ENCODE measurements at places on chromosomes 12 and 14.
A peak's percentile ranks its signal among the peaks of the same experiment; 100 is the strongest.

DNA sequence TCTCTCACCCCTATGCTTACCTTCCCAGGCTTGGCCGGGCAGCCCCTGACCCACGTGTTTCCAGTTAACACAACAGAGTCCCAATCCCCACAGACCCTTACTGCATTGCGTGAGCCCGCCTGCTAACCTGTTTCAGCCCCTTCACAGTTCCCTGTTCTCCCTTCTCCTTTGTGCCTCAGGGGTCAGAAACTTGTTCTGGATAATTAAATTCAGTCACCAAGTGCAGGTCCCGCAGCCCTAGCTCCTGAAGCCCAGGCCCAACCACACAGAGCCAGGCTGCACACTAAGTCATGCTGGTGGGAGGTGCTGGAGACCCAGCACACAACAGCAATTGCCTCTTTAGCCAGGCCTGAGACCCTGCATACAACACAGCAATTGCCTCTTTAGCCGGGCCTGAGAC is 9.6 kb downstream of the ISM2 start:
- DNase-seq, result no peak

DNA sequence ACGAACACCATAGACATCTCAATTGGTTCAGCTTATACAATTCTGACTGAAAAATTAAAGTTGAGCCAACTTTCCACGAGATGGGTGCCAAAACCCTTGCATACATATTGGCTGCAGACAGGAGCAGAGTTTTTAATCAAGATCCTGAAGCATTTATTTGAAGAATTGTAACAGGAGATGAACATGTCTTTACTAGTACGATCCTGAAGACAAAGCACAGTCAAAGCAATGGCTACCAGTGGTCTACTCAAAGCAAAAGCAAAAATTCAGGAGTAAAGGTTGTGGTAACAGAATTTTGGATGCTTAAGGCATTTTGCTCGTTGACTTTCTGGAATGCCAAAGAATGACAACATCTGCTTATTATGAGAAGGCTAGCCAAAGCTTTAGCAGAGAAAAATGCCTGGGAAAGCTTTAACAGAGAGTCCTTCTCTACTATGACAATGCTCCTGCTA is 20.7 kb downstream of the ZDHHC17 start:
- no peak for DNase-seq

DNA sequence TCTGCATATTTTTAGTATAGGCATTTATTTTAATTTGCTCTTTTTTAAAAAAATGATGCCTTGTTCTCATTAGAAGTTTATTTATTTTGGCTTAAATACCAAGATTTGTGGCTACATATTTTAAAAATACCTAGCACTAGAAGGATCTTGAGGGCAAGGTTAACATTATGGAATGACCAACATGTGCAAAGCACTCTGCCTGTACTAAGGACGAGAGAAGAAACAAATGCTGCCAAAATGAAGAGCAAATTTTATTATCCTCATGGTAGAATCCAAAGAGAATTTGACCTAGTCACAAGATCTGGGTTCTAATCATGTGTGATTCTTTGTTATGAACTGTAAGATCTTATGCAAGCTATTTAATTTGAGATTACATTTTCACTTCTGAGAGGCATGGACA is 2.8 kb downstream of the CAND1 start:
- no peak for DNase-seq

GRCh38 chr14:58797010-58797429 is 159.3 kb downstream of the DACT1 start:
- DNase-seq, result no peak

GRCh38 chr12:89663577-89664357 is 44.9 kb downstream of the ATP2B1 start:
- DNase-seq, result peak; percentile 89

DNA sequence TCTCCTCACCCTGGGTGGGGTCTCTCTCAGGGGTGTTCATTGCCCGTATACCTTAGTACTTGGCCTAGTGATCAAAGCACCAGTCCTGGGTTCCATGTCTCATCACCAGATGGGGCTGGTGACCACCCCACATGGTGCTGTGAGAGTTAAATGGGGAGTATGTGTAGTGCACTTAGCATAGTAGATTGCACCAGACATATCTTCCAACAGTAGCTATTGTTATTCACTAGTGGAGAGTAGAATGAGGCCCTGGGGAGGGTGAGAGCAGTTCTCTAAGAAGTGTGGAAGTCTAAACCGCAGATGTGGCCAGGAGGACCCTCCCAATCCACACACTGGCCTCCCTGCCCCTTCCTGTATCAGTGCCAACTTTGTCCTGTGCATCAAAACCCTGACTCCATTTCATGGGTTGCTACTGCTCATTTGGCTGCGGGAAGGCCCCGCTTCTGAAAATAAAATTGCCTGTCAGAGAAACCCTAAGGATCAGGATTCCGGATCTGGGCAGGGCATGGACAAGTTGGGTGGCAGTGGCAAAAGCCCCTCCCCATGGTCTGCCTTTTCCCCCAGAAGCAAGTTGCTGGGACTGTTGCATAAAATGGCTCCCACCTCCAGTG is 4.4 kb downstream of the CD9 start:
- DNase-seq, result peak; percentile 32

DNA sequence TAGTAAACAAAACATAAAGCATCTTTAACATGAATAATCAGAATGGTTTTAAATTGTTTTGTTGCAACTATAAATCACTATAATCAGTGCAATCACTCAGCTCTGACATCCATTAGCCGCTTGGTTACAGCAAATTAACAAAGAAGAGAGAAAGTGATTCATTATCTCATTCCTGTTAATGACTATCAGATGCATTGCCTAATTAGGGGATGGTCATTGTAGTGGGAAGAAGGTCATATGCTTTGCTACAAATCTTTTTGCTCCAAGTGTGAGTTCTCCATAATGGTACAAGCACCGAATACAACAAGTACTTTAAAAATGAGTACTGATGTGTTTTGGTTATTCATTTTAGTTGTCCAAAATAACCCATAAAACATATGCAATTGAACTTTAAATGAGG is 272.0 kb downstream of the AKAP6 start:
- no peak for DNase-seq

GRCh38 chr12:53410951-53411350 is 12.7 kb upstream of the AMHR2 start:
- no peak for DNase-seq

DNA sequence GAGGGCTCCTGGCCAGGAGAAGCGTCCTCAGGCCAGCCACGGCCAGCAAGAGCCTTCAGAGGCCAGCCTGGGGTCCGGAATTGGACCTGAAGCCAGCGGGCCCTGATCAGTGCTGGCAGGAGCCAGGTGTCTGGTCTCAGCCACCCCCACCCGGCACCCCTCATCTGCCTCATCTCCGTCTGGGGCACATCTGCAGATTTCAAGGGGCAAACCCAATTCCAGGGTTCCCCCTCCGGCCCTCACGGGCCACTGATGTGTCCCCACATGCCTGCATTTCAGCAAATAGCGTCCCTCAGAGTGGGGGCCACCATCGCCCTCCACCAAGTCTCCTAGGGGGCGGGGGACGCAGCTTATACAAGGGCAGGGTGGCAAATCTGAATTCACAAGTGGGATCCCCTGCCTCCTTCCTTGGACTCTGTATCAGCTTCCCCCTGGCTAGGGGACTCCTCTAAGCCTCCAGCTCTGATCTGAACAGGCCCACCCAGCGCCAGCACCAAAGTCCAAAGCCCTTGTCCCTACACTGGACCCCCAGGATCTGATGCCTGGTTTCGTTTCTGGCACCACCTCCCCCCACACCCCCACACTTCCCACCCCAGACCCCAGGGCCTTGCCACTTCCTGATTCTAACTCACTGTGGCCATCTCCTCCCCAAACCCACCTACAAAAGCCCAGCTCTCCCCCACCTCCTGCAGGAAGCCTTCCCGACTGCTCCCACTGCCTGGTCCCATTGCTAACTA is 10.1 kb downstream of the TMEM179 start:
- DNase-seq, result no peak

GRCh38 chr14:32078858-32079216 is 1.7 kb downstream of the ARHGAP5 start:
- DNase-seq, result peak; percentile 47

DNA sequence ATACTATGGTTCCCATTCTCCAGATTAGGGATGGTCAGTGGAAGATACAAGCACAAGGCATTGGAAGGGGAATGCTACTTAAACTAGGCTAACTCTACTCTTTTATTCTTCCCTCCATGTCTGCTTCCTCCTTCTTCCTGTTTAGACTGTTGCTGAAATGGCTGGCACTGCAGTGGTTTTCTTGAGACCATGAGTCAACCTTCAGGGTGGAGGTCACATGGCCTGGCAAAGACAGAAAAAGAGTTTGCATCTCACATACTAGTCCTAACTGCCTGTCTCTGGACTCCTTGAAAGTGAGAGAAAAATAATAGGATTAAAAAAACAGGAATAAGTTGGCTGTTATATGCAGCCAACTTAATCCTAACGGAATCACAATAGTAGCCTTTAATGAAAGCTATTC is 37.0 kb downstream of the ALDH1L2 start:
- no peak for DNase-seq

DNA sequence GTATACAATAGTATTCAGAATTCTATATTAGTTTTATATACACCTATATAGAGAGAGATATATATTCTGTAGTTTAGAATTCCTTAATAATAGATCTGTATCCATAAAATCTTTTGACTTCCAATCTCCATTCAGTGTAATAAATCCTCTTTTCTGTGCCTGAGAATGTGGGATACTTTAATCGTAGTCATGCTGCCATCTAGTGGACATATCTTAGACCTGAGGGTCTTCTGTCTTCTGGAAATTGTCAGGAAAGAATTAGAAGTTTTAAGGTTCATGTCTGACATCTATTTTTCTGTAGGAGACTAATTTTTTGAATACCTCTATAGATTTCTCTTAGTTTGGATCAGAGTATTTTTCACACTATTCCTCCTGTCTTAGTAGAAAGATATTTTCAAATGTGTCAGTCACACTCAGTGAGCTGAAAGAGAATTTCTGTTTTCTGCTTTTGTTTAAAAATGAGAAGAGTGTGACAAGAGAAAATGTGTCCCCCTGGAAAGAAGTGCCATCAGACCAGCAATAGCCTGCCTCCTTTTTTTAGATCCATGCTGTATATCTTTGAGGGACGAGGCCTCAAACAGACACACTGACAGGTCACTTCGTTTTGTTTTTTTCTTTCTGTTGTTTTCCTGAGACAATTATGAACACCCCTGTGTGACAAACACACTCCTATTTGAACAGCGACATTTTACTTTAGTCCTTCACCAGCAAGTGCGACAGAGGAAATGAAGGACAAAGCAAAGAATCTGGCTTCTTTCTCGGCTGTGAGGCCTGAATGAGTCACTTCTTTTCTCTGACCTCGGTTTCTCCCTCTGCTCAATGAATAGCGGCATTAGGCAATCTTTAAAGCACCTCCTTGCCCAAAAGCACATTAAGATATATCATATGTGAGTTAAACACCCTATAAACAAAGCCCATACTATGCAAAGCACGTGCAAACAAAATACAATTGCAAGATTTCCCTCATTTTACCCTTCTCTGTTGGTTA is 96.3 kb downstream of the GALC start:
- DNase-seq, result peak; percentile 63

DNA sequence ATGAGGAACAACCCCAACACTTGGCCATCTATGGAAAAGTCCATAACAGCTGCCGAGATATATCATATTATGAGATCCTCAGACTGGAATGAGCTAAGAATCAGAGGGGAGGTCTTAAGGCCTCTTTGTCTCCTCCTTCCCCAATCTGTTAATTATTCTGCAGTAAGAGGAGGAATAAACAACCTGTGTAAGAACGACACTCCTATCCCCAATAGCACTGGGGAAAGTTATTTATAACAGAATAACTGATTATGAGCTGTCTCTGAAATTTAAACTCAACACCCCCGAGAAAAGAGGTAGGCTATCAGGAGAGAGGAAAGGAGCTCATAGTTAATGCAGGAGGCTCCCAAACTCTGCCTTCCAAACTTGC is 68.0 kb downstream of the NIN start:
- DNase-seq, result no peak

- DNase-seq, result no peak
Observed at GRCh38 chr12:105803292-105803691, 335.5 kb downstream of the NUAK1 start.

GRCh38 chr14:76129851-76130576 is 21.7 kb upstream of the GPATCH2L start:
- no peak for DNase-seq

All from OCI-M1 (cell line).